ENCODE measurements at places on chromosomes 13 and 19. TPM values are rescaled to one million over a fixed set of nuclear protein-coding genes. Genes with fewer than 3 reads are reported as not detected.
A peak's percentile ranks its signal among the peaks of the same experiment; 100 is the strongest.

Gene ZNF296
- total RNA-seq, result 1.2 TPM

Gene FFAR2
- not detected for total RNA-seq

Gene ZSCAN5C
- not detected for total RNA-seq

Gene NUDT19
- total RNA-seq, result 12.5 TPM

Gene CYP4F8
- total RNA-seq, result not detected

Gene SBK2
- total RNA-seq, result not detected

Gene PGLYRP2
- total RNA-seq, result not detected

Gene OR7D2
- 1.6 TPM for total RNA-seq

Gene MBD3L4
- total RNA-seq, result not detected

Gene NAPSA
- 0.96 TPM for total RNA-seq

Gene SELENOW
- total RNA-seq, result 179 TPM

Gene PLK5
- total RNA-seq, result not detected

Gene RUBCNL
- 29.7 TPM for total RNA-seq

Gene ZSWIM4
- total RNA-seq, result 19.9 TPM

Gene ZNF486
- 14.3 TPM for total RNA-seq

Gene ZNF208
- total RNA-seq, result not detected

Gene CNFN
- total RNA-seq, result 2.2 TPM

DNA sequence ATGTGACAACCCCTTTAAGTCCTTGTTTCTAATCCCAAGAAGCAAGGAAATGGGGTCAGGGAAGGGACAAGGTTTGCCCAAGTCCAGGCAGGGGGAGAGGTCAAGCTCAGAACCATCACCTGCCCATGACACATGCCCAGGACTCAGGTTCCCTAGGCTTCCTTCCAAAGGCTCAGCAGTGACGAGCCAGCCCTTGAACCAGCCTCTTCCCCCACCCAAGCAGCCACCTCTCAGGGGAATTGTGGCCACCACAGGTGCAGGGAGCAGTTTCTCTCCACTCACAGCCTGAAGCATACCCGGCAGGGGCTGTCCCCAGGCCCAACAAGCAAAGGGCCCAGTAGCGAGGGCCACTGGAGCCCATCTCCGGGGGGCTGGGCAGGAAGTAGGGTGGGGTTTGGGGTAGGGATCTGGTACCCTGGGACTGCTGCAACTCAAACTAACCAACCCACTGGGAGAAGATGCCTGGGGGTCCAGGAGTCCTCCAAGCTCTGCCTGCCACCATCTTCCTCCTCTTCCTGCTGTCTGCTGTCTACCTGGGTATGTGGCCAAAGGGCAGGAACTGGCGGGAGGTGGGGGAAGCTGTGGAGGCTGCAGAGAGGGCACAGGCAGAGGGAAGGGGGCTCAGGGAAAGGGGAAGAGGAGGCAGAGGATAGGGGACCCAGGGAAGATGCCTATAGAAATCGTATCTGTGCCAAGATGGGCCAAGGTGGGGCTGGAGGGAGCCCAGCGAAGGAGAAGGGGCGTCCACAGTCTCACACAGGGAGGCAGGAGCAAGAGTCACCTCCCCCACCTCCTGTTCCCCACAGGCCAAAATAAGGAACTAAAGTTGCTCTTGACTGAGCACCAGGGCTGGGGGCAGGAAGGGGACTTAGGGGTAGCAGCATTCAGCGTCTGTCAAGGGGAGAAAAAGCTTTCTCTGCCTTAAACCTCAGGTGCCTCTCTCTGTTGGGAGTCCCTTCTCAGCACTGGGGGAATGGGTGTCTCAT lies at the start of gene CD79A:
CD79A (plus strand) TSS at position 433 of the 986 bp plus-strand sequence; CDS start at position 459, 26 bp downstream.
- no peak for DNase-seq

GRCh38 chr13:110616103-110617101 lies 1.1 kb downstream of the NAXD start:
- no peak for DNase-seq

GRCh38 chr13:76160961-76161925 lies 525.1 kb downstream of the LMO7 start:
- DNase-seq, result no peak

- DNase-seq, result no peak
Measured at GRCh38 chr13:80109303-80109702, 231.6 kb downstream of the SPRY2 start.

- peak; percentile 46 for DNase-seq
Measured at GRCh38 chr19:28242317-28242927, 970.5 kb downstream of the UQCRFS1 start.

GRCh38 chr19:33462112-33462791 lies 59.3 kb downstream of the PEPD start:
- no peak for DNase-seq

DNA sequence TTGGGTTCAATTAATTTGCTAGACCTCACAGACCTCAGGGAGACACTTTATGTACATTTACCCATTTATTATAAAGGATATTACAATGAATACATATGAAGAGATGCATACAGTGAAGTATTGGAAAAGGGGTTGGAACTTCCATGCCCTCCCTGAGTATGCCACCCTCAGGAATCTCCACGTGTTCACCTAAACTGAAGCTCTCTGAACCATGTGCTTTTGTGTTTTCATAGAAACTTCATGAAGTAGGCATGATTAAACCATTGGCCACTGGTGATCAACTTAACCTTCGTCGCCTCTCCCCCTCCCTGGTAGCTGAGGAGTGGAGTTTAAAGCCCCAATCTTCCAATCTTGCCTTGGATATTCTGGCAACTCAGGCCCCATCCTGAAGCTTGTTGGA lies 20.3 kb downstream of the ZNF160 start:
- no peak for DNase-seq

DNA sequence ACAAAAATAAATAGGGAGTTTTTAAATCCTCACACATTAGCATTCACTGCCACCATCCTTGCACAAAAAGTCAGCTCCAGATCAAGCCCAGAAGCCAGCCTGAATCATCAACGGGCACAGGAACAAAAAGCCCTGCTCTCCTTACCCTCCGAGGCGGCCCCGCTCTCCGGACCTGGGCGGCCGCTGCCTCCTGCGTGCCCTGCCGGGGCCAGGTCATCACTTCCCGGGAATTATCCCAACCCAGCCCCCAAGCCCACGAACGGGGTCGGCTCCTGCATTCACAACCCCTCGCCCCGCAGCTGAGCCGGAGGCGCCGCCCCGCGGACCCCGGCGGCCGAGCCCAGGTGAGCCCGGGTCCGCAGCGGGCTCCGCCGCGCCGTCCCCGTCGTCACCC lies 754 bp downstream of the DNAJB1 start:
- no peak for DNase-seq

DNA sequence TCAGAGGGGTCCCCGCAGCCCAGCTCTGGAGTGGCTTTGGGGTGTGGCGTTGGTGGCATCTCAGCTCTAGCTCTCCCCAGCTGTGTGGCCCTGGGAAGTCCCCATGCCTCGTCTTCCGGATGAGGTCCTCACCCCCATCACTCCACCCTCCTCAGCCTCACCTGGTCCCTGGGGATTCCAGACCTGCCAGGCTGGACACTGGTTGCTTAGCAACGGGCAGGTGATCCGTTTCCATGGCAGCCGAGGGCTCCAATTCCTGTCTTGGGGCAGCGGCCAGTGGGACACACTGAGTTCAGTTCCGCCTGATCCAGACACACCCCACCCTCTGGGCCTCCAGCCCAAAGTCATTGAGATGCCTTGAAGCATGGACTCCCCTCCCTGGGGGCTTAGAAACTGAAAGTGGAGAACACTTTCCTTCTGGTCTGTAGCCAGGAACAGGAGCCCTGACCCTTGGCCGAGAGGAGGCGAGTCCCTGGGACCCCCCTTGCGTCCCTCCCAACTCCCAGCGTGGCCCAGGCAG lies 7.7 kb upstream of the MISP start:
- no peak for DNase-seq

DNA sequence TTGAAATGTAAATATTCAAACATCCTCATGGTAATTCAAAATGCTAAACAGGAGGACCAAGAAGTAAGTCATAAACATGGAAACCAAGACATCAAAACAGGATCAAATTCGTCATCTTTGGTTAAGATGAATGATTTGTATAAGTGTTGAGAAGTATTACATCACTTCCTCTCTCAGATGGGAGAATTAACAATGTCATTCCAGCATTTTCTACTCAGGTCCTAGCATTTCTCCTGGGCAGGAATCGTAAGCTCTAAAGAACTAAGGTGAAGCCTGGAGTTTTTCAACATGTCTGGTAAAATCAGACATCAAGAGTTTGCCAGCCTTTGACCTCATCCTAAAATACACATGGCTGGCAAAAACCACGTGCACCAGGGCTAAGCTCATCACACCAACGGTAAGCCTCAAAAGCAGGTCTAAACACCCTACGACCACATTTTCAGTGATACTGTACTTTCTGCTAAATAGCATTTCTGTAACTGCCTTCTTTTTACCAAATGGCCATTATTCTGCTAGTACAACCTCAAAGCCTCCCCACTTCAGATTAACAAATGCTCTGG lies 24.8 kb downstream of the RANBP3 start:
- DNase-seq, result no peak

- DNase-seq, result no peak
Measured at GRCh38 chr13:47134939-47135489, 238.2 kb upstream of the HTR2A start.

- peak; percentile 30 for DNase-seq
Measured at GRCh38 chr19:1408300-1409203, 1.2 kb downstream of the DAZAP1 start.

DNA sequence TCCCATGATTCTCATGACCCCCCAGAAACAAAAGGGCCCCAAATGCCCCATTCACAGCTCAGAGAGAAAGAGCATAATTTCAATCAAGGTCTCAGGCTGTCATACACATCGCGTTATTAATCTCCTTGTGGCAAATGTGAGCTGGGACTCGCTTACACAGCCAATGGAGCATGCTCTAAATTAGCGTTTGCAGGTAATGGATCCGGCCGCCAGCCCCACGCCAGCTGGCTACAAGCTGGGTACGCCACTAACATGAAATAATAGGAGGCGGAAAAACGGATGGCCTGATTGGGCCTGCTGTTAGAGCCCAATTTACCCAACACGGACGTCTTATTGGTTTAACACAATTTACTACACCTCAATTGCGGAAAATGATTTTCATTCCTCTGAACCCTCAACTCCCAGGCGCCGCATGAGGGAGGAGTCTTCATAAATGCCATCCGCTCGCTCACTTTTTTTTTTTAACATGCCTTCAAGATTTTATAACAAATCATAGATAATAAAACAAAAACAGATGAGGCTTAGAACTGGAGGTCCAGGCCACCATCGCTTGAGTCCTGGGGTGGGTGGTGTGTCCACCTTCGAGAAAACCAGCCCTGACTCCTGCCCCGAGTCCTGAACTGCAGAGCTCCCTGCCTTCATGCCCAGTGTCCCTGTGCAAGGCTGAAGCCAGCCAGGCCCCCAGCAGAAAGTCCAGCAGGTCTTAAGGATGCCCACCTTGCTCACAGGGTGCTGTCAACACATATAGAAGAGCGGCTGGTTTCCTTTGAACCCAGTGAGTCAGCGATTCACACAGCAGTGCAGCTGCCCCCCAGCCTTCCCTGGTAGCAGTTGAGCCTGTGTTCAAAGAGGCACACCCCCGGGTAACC lies 62.1 kb downstream of the PEPD start:
- DNase-seq, result no peak

DNA sequence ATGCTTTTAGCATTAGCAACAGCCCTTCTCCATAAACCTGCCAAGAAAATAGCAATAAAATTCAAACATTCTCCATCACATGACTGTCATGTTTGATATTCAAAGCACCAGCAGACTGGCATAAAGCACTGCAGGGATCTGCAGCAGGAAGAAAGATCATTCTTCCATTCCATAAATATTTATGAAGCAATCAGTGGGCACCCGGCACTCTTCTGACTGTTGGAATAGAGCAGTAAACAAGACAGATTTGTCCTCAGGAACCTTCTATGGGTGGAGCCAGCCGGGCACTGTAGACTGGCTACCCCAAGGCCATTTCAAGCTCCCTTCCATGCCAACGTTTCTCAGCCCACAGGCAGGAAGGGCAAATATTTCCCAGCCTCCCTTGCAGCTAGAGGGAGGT lies 25.5 kb downstream of the PLA2G4C start:
- DNase-seq, result no peak

- no peak for DNase-seq
Measured at GRCh38 chr13:48679941-48680680, 26.4 kb downstream of the CYSLTR2 start.

All from neural crest cell (in vitro differentiated cells).